ENCODE measurements at places on chromosomes 13 and 19. TPM values are rescaled to one million over a fixed set of nuclear protein-coding genes. Genes with fewer than 3 reads are reported as not detected.

Gene KRTDAP
- total RNA-seq, result not detected

Gene LILRB3
- total RNA-seq, result 0.71 TPM

Gene GRIN2D
- total RNA-seq, result 0.03 TPM

Gene F2RL3
- total RNA-seq, result 0.47 TPM

Gene TMEM145
- not detected for total RNA-seq

Gene LHB
- not detected for total RNA-seq

Gene KHSRP
- 209 TPM for total RNA-seq

Gene CAPNS1
- total RNA-seq, result 397 TPM

Gene TMEM272
- total RNA-seq, result not detected

Gene FKRP
- 17.8 TPM for total RNA-seq

Gene ZNF625
- total RNA-seq, result 25.7 TPM

Gene CACNG6
- 0.76 TPM for total RNA-seq

Gene OR10H1
- not detected for total RNA-seq

Gene KLK12
- total RNA-seq, result not detected

Gene CGB3
- total RNA-seq, result not detected

Gene PRODH2
- not detected for total RNA-seq

Gene MISP3
- 0.81 TPM for total RNA-seq

Gene TMEM59L
- 0.20 TPM for total RNA-seq

Gene SMIM7
- 96.3 TPM for total RNA-seq

Gene DOCK6
- 18.3 TPM for total RNA-seq

Gene LILRB1
- not detected for total RNA-seq

Gene CEACAM7
- total RNA-seq, result not detected

Gene CBY2
- total RNA-seq, result not detected

Gene ACP7
- total RNA-seq, result not detected

Gene TPTE2
- total RNA-seq, result not detected

Gene BSG
- total RNA-seq, result 582 TPM

Gene HNRNPM
- 191 TPM for total RNA-seq

Gene SLC25A41
- total RNA-seq, result 0.14 TPM

Gene CCDC169
- 8.5 TPM for total RNA-seq

Gene AZU1
- total RNA-seq, result not detected

Gene NUCB1
- total RNA-seq, result 97.1 TPM

Gene ZNF567
- 17.8 TPM for total RNA-seq

Gene SULT2A1
- not detected for total RNA-seq

Gene C2CD4C
- total RNA-seq, result 0.73 TPM

Gene DOCK9
- 60.5 TPM for total RNA-seq

Gene KCNJ14
- total RNA-seq, result 0.57 TPM

Gene PLIN5
- 1.1 TPM for total RNA-seq

Gene NCR1
- total RNA-seq, result not detected

Gene ICAM4
- total RNA-seq, result 1.7 TPM

Gene FUT2
- total RNA-seq, result 0.30 TPM

Gene CEACAM1
- total RNA-seq, result not detected

Gene ZNF283
- total RNA-seq, result 15.0 TPM

Gene ACP4
- total RNA-seq, result not detected

Gene LYL1
- total RNA-seq, result not detected

Gene SLC10A2
- not detected for total RNA-seq

Gene SLC25A42
- 8.0 TPM for total RNA-seq

Gene C3
- not detected for total RNA-seq

Gene MYH14
- 25.5 TPM for total RNA-seq

Gene DYRK1B
- 15.2 TPM for total RNA-seq

Data from SJCRH30 (cell line).